ENCODE measurements at places on chromosomes 11 and 22. TPM values are rescaled to one million over a fixed set of nuclear protein-coding genes. Genes with fewer than 3 reads are reported as not detected.

C22orf31 gene
- total RNA-seq = not detected

PTPRCAP gene
- total RNA-seq = 0.63 TPM

LAYN gene
- total RNA-seq = 3.1 TPM

IMMP1L gene
- total RNA-seq = 45.1 TPM

APLNR gene
- total RNA-seq = 6.9 TPM

FUT4 gene
- 9.7 TPM for total RNA-seq

DENND6B gene
- 26.0 TPM for total RNA-seq

BDNF gene
- 2.8 TPM for total RNA-seq

YAP1 gene
- total RNA-seq = 16.0 TPM

TYR gene
- total RNA-seq = not detected

PRG3 gene
- total RNA-seq = not detected

BEST1 gene
- 1.9 TPM for total RNA-seq

MRGPRX4 gene
- total RNA-seq = not detected

MAP6 gene
- 137 TPM for total RNA-seq

OPCML gene
- total RNA-seq = 76.7 TPM

TXN2 gene
- 13.1 TPM for total RNA-seq

RCOR2 gene
- 16.0 TPM for total RNA-seq

LMO2 gene
- total RNA-seq = 12.2 TPM

OR5P2 gene
- not detected for total RNA-seq

MPPED2 gene
- 137 TPM for total RNA-seq

DNAJB7 gene
- not detected for total RNA-seq

KRTAP5-6 gene
- total RNA-seq = not detected

APOA5 gene
- total RNA-seq = not detected

SH3BP1 gene
- 0.94 TPM for total RNA-seq

SAA4 gene
- not detected for total RNA-seq

TNNT3 gene
- total RNA-seq = not detected

C22orf23 gene
- total RNA-seq = 0.63 TPM

MRPL48 gene
- total RNA-seq = 32.2 TPM

CARD18 gene
- not detected for total RNA-seq
